ENCODE measurements at places on chromosomes 4 and X.

DNA sequence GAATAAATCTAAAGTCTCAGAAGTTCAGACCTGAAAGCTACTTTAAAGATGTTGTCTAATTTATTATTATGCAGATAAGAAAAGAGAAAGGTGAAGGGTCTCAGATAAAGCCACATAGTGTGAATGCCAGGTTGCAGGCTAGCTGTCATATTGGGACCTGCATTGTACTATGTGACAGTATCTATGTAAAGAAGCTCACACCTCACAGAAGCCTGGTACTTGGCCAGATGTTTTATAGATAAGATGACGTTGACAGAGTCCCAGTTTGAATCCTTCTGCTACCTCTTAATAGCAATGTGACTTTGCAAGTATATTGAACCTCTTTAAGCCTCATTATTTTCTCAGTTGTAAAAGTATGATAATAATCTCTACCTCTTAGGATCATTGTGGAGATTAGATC, 227.0 kb downstream of the SPRY1 start:
- DNase-seq: no peak

GRCh38 chrX:149198980-149199732, 305.9 kb downstream of the IDS start:
- DNase-seq: peak; percentile 85

GRCh38 chr4:110540581-110540980, 64.6 kb downstream of the ENPEP start:
- no peak for DNase-seq

DNA sequence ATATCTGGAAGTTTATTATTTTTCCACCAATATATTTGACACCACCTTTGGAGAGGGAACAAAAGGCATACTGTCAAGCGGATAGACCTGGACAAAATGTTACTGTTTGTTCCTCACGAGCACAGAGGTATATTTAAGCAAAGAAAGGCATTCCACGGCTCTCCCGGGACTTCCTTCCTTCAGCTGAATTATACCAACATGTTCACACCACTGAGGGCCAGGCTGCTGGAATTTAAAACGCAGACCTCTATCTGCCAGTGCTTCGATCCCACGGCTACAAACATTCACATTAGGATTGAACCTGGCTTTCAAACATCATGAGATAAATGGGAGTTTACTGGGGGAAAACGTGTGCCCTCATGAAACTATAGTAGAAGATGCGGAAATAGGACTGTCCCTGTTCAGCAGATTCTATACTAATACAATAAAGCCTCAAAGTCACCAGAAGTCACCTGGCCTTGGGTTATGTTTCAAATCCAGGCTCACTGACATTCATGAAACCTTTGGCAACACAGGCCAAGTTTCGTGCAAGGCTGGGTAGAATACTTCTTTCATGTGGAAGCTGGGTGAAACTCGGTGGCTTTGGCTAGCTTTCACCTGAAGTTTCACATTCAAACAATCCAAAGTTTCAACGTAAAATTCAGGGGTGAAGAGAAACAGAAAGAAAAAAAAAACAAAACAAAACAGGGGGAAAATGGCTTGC, 39.5 kb downstream of the SORBS2 start:
- peak; percentile 48 for DNase-seq

DNA sequence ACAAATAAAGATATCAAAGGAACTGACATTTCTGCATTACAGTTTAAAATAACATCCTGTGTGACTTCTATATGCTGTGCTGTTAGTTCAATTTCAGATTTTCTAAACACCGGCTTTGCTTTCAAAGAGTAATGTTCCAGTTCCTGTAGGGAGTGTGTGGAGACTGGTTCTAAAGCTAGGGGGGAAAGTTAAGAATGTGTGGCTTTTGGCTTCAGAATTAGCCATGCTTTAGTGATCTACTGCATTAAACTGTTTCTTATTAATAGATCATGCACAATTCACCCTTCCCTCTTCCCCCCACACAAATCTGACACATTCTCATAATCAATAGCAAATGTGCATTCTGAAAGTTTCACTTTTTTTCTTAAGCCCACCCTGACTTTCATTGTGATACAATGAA, 32.0 kb upstream of the DKK2 start:
- no peak for DNase-seq

- no peak for DNase-seq
These were observed 1.2 kb upstream of the CD40LG start for GRCh38 chrX:136646602-136647239.

- DNase-seq: no peak
These were observed 61.0 kb upstream of the PRDM8 start for GRCh38 chr4:80136270-80136669.

DNA sequence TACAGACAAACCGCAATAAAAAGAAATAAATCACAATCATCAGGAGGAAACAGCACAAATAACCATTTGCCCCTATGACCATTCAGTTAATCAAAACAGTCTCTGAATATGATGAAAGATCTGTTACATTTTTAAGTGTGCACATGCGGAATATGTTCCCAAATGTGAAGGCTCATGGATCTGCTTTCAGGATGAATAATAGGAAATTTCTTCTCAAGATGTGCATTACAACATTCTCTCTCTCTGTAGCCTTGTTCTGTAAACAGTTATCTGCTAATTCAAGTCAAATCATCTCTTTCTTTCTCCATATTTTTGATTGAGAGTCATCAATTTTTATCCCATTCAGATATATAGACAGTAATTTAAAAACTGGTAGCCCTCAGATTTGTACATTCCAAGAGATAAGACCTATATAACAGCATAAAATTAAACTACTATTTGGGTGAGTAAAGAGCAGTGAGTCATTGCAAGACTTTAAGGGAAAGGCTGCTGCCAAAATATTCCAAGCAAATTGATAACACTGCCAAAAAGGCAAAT, 433.9 kb upstream of the ATOH1 start:
- DNase-seq: no peak

GRCh38 chr4:183966371-183966770, 61.3 kb downstream of the STOX2 start:
- no peak for DNase-seq

DNA sequence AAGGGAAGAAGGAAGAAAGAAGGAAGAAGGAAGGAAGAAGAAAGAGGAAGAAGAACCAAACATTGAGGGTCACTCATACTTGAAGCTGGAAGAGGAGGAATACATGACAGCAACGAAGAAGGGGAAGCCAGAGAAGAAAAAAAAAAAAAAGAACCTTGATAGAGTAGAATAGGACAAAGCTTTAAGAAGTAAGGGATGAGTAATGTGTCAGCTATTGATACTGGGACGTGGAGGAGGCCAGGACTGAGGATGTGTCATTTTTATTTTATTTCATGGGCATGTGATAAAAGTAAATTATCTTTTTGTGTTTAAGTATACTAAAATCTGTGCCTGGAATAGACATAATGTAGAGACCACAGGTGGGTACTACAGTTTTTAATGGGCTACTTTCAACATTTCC, 6.4 kb downstream of the EDA2R start:
- no peak for DNase-seq

DNA sequence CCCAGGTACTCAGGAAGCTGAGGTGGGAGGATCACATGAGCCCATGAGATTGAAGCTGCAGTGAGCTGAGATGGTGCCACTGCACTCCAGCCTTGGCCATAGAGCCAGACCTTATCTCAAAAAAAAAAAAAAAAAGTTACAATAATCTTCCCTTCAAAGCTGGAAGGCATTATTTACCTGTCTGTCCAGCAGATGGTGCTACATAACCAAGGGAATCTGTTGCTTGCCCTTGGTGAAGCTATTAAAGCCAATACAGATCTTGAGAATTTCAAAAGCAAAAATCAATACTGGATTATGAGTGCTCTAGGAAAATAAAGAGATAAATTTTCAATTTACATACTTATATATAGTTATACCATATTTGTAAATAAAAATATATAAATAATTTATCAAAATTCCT, 25.9 kb downstream of the PKD2 start:
- peak; percentile 66 for DNase-seq

- DNase-seq: peak; percentile 18
These were observed 68.3 kb upstream of the PGM2 start for GRCh38 chr4:37758226-37758625.

DNA sequence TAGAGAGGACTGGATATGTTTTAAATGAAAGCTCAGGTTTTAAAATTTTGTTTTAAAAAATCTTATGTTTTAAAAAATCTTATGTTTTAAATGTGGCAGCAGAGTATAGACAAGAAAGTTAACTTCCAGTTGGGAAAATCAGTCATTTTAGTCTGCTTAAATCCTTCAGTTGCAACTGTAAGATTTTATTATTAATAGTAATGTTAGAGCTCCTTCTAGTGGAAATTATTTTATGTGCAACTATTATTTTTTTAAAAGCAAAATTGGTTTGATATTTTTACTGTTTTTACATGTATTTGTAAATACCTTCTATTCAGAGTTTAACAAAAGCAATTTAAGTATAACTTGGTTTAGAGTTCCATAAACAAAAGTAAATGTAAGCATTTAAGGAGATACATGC, 8.5 kb upstream of the NUDT6 start:
- no peak for DNase-seq

GRCh38 chrX:107691024-107691448, 62.7 kb downstream of the PRPS1 start:
- no peak for DNase-seq

DNA sequence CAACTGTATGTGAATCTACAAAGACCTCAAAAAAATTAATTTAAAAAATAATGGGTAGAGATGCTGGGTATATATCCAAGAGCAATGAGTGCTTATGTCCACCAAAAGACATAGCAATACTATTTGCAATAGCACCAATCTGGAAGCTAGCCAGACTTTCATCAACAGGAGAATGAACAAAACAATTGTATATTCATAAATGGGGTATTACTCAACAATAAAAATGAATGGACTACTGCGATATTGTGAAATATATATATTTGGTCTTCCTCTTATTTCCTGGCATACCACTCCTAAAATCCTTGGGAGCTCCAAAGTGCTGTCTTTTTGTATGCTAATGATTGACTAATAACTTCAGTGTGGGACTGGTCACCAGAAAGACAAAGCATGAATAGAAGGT, 77.5 kb downstream of the MSN start:
- no peak for DNase-seq

DNA sequence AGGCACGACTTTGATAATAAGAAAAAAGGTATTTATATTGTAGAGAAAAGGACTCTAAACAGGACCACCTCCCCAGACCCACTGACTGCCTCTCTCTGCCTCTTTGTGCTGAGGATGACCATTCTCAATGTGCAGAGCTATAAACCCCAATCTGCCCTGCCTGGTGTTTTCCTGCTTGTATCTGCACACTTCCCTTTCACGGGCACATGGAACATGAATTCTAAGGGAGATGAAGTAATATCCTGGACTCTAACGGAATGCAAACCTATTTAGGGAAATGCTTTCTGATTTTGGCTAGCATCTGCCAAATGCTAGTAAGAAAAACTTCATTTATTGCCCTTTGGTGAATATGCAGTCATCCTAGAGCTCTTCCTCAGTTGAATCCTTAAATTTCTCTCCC, 2.4 kb downstream of the DIPK2B start:
- DNase-seq: no peak

GRCh38 chr4:30792601-30793000, 72.4 kb downstream of the PCDH7 start:
- no peak for DNase-seq

Measured in GM12865 (cell line).